Stimulated activated CD4-positive, alpha-beta T cell treated with anti-CD3 and anti-CD28 coated beads, Interleukin-4, amount 100 ng/mL, for 1 hour (primary cell): ENCODE measurements at places on chromosomes 4 and X.

DNA sequence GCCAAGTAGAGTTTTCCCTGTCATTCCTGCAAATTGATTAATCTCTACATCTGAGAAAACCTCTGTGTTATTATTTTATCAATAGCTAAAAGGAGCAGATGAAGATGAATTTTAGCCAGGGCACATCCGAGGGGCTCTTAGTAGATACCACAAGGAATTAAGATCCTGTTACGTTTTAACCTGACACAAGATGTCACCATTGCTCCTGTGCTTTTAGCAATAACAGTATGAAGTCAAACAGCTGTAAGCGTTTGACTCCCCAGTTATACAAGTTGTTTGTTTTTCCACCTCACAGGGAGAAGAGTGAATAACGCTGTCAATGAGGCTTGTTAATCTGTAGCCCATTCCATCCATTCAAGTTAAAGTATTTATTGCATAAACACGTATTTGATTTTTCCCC, 76.0 kb upstream of the AP1S2 start:
- no peak for DNase-seq

GRCh38 chr4:79174490-79175252, 151.2 kb downstream of the NAA11 start:
- no peak for DNase-seq

GRCh38 chr4:184310171-184310567, 92.5 kb upstream of the ENPP6 start:
- DNase-seq, result peak; percentile 29

DNA sequence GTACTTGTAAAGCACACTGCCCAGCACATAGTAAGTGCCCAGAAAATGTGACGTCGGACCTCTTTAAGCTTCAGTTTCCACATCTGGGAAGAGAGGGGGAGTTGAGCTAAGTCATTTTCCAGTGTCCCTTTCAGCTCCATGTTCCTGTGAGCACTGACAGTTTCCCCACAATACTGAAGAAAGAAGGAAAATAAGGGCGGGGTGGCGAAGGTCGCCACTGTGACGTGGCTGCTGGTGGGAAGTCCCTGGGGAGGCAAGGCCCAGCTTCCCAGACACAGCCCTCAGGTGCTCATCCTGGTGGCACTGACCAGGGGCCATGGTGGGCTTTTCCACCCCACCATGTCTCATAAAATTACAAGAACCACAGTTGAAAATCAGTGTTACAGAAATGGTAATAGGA, 121.8 kb downstream of the PTTG2 start:
- no peak for DNase-seq

DNA sequence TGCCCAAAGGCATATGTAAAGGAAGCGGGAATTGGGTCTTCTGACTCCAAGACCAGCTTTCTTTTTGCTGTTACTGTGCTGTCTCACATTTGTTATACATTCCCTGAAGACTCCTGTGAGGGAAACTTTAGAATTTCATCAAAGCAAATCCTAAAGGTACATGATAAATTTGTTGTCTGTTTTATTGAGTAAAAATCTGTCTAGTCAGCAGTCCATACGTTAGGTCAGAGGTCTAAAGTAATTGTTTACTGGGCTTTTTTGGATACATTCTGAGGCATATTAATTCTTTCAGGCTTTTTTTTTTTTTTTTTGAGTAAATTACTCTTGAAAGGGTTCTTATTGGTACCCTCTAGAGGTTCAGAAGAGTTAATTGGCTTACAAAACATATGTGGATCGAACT, 347.2 kb downstream of the RPA4 start:
- no peak for DNase-seq
